ENCODE measurements at places on chromosomes 5 and 9.
A peak's percentile ranks its signal among the peaks of the same experiment; 100 is the strongest.

DNA sequence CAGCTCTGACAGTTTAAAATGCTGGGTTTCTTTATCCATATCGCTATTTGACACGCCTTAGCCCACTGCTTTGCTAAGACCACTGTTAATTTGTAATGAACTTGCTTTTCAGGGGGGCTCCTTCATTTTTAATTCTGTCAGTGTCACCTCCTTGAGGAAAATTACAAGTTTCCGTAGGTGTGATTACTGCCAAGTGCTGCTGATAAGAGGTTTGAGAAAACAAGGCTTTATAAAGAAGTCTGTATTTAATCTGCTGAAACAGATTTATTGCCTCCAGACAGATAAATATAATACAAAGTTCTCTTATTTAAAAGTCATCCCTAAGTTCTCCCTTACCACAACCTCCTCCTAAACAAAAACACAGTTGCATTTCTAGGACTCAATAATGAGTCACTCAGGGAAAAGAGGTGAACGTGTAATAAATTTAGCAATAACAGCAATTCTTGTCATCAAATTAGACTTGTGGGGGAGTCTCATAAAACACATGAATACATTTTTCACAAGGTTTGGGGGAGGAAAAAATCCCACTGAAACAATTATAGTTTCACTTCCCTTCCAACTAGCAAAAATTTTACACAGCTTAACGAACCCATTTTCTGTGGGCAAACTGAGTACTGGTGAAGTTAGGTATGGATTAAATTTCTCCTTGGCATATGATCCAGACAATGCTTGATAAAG lies 72.8 kb downstream of the MAPKAP1 start:
- DNase-seq = peak; percentile 69

GRCh38 chr5:140556438-140556837 lies 835 bp downstream of the SRA1 start:
- DNase-seq = no peak

- DNase-seq = peak; percentile 86
Observed at GRCh38 chr5:154214371-154215106, 24.0 kb downstream of the GALNT10 start.

DNA sequence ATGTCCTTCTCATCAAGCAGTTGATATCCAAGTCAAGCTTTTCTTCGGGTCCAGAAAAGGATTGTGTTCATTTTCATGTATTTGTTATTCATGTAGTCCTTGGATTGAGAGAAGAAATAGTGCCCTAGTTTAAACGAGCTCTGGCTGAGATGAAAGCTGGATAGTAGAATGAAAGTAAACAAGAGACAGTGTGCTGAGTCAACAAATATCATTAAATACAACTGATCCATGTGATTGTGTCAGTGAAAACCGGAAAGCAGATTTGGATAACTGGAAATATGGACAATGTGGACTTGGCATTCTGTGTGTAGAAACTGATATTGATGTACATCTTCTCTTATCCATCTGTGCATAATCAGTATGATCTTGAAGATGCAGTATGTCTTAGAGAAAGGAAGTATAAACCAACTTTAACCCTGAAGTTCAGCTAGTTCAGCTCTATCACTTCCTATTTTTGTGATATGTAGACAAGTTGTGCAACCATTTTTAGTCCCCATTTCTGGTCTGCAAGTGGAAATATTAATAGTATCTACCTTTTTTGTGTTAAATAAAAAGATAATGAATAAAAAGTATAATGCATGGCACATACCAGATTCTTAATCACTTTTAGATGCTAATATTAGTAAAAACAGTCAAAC lies 4.4 kb downstream of the MUSK start:
- no peak for DNase-seq

DNA sequence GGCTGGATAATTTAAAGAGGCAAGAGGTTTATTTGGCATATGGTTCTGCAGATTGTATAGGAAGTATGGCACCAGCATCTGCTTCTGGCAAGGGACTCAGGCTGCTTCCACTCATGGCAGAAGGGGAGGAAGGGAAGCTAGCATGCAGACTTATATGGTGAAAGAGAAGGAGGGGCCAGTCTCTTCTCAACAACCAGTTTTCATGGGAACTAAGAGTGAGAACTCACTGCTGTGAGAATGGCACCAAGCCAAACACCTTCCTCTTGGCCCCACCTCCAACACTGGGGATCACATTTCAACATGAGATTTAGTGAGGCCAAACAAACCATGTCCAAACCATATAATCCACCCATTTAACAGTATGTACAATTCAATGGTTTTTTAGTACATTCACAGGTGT lies 113.3 kb upstream of the SHB start:
- DNase-seq = no peak

- peak; percentile 2 for DNase-seq
Observed at GRCh38 chr5:84086511-84086910, 298.2 kb downstream of the EDIL3 start.

DNA sequence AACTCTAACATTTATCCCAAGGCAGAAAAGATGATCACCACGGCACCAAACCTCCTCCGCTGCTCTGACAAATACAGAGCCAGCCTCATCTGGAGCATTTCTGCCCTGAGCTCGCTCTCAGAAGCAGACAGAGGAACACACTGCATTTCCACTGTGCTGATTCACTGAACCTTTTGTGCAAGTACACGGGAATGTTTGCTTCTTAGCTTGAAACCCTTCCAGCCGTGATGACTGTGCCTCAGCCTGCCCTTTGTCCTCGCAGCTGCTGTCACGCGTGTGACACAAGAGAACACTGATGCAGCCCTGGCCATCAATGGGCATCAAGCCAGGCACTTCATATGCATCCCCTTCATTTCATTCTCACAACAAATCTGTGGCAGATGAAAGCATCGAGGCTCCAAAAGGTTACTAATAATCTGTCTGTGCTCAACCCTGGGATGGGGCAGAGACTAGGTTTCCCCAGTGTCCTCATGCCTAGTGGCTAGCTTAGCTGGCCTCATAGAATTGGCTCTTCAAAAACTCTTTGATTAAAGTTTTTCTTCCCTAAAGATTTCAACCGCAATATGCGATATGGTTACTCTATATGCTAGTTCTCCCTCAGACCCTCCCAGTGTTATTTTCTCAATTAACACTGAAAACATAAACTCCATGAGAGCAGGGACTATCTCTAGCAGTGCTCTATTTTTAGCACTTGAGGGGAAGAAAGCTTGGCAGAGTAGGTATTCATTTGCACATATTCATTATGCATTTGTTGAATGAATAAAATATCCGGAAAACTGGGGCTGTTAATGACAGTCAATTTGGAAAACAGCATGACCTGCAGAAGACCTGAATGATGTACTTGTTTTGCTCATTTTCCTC lies 7.3 kb downstream of the CDC14B start:
- DNase-seq = peak; percentile 91

DNA sequence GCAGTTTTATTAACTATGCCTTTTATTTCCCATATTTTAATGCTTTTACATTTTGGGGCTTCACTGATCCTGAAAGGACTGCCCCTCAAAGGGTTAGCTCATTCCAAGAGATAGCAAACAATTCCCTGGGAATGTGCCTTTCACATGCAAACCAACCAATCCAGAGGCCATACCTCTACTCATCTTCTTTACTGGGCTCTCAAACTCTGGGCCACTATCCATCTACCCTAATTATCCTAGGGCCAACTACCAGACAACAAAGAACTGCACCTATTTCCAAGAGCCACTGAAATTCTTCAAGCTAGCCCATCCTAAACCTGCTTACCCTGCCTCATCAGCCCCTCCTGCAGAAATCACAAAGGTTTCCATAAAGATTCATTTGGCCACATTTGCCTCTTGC lies 364.7 kb downstream of the CDH12 start:
- no peak for DNase-seq

DNA sequence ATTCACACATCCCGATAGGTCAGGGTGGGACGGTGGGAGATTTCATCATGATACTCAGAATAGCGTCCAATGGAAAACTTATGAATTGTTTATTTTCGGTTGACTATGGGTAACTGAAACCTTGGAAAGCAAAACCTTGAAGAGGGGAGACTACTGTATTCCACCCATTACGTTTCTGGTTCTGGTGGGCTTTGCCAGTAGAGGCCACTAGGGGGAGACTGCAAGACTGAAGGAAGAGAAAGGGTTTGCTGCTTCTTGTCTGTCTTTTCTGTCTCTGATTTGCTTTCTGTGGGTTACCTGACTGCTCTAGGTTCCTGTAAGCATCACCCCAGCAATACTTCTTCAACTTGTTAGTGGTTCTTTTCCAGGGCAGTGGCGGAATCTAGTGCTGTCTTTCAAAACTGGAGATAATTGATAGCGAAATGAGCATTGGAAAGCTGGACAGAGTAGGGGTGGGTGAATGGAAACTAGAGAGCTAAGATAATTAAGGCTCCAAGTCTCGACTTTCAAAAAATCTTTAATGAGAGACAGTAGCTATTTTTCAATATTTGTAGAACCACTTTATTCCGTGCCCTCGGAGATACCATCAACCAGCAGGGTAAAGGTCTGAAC lies 27.0 kb downstream of the GRIN3A start:
- DNase-seq = peak; percentile 55

DNA sequence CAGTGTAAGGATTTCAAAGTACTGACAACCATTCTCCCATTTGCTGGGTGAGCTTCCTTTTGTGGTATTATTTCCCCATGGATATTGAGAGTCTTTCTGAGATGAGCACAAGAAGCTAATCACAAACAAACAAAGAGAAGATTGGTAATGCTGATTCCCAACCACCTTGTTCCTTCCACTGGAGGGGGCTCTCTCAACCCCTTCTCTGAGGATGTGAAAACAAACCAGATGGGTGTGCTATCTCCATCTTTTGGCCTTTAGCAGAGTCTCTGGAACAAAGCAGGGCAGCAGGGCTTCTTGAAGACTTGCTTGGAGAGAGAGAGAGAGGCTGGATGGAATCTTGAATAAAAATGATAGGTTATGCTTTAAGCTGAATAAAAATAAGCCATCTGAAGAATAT lies 576.7 kb upstream of the ZNF462 start:
- DNase-seq = peak; percentile 19

DNA sequence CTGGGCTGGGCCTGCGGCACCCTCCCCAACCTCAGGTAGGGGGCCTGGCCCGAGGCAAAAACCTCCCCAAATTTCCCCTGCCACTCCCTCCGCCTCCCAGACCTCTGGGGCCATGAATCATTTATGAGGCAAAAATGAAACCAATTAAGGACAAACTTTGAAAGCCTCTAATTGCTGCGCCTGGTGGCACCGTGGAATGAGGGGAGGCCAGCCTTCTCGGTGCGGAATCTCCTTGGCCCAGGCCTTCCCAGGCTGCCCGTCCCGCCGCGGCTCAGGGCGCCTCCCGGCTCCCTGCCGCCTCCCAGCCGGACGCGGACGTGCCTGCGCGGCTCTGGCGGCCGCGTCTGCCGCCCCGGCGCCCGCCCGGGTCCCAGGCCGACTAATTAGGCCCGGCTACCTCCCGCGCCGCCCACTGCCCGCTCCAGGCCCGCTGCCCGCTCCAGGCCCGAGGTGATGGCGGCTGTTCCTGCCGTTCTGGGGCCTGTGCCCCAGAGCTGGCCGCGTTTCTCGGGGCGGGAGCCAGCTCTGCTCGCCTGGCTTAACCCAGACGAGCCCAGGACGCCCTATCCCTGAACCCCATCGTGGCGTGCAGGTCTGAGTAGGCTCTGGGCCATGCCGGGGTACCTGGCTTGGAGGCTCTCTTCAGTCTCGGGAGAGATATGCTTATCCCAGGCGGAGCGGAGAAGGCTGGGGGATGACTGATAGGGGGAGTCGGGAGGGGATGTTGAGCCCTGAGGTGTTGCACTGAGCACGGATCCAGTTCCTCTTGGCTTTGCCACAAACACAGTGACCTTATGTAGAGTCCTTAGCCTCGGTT lies 20.1 kb downstream of the CXXC5 start:
- DNase-seq = peak; percentile 64

- no peak for DNase-seq
Observed at GRCh38 chr9:18362901-18363685, 110.9 kb upstream of the ADAMTSL1 start.

DNA sequence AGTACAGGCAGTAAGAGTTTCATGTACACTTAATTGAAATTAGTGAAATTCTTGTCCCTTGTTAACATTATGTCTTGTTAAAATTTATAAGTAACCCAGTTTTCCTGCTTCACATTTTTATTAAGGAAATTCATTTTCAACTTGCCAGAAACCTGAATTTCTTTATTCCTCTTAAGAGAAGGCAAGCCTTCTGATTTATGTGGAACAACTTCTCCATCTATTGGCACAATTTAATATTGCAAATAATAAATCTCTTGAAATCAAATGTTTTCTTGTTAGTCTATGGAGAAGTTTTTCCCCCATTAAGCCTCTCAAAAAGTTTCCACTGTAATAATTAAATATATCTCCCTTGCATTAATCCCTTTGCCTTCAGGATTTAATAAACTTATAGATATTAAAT lies 33.8 kb upstream of the ACO1 start:
- peak; percentile 44 for DNase-seq

DNA sequence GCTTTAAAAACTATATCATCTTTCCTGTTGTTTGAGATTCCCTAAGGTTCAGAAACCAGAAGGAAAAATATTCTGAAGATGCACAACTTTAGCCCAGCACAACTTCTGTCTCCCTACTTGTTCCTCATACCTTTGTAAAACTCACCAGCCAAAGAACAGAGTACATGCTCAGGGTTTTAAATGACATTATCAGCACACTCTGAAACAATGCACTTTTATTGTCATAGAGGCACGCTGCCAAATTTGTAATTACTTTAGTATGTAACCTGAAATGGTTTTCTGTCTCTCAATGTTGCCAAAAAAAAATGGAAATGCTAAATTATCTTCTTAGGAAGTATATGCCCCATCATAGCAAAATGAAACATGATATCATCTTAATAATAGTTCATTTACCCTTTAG lies 383.6 kb upstream of the CDH6 start:
- no peak for DNase-seq

GRCh38 chr9:128494108-128494745 lies 10.3 kb upstream of the GLE1 start:
- no peak for DNase-seq

DNA sequence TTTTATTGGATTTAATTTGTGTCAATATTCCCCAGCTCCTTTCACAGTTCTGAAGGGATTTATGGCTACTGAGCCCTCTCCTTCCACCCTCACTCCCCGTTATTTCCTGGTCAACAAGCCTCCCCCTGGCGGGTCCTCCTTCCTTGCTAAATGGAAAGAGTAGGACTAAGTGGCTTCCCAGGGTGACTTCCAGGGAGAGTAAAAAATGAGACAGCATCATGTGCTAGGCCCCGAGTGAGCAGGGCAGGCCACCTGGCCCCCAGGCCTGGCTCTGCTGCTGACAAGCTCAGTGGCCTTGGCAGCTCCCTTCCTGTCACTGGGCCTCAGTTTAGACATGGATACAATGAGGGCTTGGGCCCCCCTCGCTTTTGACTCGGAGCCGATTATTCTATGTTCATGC lies 201.3 kb downstream of the HSPA4 start:
- no peak for DNase-seq

Data from ELR (cell line).